ELR (cell line): ENCODE measurements at places on chromosomes 4 and X.

DNA sequence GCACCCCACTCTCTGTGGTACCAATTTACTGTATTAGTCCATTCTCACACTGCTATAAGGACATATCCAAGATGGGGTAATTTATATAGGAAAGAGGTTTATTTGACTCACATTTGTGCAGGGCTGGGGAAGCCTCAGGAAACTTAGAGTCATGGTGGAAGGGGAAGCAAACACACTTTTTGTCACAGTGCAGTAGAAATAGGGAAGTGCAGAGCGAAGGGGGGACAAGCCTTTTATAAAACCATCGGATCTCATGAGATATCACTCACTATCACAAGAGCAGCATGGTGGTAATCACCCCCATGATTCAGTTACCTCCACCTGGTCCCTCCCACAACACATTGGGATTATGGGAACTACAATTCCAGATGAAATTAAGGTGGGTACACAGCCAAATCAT is 766.9 kb upstream of the PCDH10 start:
- no peak for DNase-seq

- DNase-seq, result peak; percentile 55
Observed at GRCh38 chr4:10164877-10165283, 48.3 kb upstream of the WDR1 start.

GRCh38 chr4:159540501-159540900 is 437.6 kb downstream of the RAPGEF2 start:
- no peak for DNase-seq

GRCh38 chrX:103309860-103310554 is 783 bp downstream of the BEX2 start:
- DNase-seq, result no peak

GRCh38 chrX:6026429-6026828 is 202.2 kb downstream of the NLGN4X start:
- DNase-seq, result no peak

GRCh38 chr4:47274901-47275300 is 188.6 kb downstream of the COMMD8 start:
- DNase-seq, result no peak

DNA sequence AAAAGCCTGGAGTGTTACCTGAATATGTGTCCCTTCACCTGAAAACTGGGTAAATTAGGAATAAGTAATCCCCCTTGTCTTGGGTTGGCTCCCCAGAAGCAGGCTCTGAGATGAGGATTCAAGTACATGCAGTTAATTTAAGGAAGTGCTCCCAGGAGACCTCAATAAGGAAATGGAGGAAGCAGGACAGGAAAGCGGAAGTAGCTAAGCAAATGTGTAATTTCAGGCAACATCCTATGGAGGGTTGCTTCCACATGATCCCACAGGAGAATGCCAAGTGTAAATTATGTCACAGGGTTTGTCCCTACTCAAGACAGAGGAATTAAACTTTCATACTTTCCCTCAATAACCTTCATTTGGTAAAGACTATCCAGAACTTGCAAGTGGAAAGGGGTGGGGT is 48.1 kb upstream of the ARHGEF6 start:
- no peak for DNase-seq

DNA sequence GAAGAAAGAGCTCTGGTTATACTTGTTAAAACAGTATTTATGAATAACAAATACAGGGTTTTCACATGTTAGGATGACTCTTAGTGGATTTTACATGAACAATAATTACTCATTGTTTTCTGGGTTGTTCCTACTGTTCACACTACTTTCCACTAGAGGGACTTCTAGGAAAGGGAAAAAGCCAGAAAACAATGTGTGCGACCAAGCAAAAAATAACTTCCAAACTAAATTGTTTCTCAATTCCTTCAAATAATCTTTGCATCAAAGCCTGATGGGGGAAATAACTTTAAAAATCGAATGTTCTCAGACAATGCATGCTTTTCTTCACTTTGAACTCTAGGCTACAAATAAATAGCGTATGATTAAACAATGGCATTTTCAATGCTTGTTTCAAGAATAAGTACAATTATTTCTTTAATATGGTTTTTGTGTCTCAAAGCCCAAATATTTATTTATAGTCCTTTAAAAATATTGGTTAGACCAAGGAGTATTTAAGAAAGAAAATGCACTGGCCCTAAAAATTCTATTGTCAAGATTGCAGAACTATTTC is 72.1 kb upstream of the ETNPPL start:
- peak; percentile 67 for DNase-seq

DNA sequence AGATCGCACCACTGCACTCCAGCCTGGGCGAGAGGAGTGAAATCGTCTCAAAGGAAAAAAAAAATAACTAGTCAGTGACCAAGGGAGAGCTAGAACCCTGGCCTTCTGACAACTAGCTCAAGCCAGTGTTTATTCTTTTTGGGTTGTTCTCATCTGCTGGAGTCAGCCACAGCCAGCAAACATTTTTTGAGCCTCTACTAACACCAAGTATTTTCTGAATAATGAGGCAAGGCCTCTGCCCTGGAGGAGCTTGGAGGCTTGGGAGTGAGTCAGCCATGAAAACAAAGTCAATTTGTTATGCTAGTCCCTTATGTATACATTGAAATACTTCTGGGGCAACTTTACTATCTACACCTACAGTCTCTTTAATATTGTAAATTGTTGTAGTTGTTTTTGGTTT is 46.5 kb downstream of the TMA16 start:
- DNase-seq, result peak; percentile 90

DNA sequence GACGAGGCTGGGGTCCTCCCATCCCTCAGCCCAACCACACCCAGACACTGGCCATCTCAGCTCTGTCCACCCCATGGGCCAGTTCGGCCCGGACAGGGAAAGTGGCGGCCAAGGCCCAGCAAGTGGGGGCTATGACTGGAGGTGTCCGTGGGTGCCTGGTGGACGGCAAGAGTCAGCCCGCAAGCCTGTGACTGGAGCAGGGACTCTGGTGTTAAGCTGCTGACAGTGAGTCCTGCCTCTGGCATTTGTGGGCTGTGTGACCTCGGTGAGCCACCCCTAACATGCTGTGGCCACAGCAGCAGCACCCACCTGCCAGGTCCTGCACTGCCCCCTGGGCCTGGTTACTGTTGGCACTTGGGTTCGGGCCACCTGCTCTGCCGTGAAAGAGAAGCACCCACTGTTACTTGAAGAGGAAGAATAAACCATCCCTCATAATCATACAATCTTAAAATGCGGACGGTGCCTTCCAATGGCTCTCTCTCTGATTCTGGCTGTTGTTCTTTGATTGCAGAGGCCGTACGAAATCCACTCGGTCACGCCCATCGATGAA is 252.0 kb downstream of the EVC2 start:
- DNase-seq, result no peak

DNA sequence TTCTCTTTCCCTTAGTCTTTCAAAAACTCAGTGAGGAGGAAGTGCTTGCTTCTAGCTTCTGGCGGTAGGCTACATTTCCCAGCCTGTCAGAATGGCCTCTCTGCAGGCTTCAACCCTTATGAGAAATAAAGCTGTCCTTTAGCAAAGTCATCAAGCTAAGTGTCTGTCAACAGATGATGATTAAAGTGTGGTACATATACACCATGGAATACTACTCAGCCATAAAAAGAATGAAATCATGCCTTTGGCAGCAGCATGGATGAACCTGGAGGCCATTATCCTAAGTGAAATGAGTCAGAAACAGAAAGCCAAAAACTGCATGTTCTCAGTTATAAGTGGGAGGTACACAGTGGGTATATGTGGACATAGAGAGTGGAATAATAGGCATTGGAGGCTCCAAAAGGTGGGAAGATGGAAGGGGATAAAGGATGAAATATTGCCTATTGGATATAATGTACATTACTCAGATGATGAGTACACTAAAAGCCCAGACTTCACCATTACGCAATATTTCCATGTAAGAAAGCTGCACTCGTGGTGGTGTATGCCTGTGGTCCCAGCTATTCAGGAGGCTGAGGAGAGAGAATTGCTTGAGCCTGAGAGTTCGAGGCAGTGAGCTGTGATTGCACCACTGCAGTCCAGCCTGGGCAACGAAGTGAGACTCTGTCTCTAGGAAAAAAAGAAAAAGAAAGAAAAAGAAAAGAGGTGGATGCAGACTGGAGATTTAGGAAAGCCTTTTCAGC is 7.9 kb downstream of the TRIM2 start:
- DNase-seq, result peak; percentile 46
